ENCODE measurements at places on chromosomes 16 and 17.

GRCh38 chr16:9199311-9199710 is 107.9 kb downstream of the HAPSTR1 start:
- DNase-seq: no peak

DNA sequence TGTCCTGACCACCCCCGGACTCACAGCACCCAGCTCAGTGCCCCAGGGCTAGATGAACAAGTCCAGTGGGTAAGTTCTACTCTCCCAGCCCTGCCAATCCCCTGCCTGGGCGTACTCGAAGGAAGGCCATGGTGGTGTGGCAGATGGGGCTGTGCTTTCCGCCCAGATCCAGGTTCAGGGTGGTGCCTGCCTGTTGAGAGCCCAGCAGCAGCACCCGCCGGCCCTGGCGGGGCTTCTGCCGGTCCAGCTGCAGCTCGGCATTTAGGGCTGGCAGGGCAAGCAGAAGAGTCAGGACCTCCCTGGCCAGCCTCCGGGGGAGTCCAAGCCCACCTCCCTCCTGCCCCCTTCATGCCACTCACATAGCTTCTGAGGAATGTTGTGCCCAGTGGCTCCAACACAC is 9.6 kb downstream of the ITGA2B start:
- DNase-seq: no peak

DNA sequence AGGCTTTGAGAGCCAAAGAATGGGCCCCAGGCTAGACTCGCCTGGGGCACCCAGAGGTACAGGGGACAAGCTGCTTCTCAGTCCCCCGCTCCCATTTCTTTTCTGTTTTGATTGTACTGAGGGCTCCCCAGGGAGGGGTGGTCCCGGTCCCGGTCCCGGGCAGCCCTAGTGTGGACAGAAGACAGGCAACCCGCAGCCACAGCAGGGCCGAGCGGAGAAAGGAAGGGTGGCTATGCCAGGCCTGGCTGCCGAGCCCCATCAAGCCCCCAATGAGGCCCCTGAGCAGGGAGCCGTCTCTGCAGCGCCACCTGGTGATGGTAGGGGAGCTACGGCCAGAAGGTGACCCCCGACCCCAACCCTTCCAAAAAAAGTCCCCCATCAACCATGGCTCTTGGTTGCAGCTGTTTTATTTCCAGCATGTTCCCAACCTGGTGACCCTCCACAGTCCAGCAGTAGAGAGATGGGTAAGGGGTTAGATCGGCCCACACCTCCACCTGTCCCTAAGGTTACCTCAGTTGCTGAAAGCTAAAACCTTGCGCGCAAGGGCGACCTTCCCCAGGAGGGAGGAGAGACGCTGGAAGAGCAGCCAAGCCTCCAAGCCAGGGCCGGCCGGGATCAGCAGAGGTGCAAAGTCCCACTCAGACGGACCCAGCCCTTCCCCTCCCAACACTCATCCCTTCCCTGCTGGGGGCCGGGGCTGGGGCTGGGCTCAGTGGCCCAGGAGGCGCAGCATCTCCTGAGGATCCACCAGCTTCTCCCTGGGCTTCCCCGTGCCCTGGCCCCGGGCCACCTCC is 2.6 kb upstream of the GRIN2C start:
- no peak for DNase-seq

- DNase-seq: no peak
These were observed 48.3 kb upstream of the C17orf78 start for GRCh38 chr17:37327341-37328090.

- DNase-seq: no peak
These were observed 60.3 kb downstream of the RMI2 start for GRCh38 chr16:11405331-11406176.

DNA sequence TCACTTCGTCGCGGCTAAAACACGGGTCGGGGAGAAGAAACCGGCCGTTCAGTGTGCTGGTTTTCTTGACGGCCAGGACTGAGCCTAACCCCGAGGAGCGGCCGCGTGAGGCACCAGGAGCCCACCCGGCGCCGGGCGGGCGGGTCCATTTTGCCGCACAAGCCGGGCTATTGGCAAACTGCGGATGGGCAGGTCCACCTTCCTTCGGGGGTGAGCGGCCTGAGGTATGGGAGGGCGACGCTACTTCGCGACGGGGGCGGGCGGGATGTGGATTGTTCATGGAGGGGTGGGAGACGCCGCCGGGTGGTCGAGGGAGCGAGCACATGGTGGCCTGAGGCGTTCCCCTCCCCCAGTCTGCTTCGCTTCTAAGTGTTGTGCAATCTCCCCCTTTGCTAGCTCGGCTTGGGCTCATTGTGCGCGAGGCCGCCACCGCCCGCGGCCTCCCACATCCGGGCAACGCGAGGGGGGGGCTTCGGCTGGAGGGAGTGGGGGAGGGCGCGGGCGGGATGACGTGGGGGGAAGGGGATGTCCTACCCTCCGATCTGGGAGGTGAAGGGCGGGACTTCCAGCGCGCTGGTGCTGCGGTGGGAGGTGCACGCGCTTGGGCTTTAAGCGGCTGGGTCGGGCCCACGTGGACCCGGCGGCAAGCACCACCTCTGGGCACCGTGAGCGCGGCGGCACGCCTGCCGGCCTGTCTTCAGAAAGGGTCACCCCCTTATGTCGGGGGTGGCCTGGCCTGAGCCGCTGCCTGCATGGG is 5.9 kb upstream of the CD68 start:
- peak; percentile 53 for DNase-seq

DNA sequence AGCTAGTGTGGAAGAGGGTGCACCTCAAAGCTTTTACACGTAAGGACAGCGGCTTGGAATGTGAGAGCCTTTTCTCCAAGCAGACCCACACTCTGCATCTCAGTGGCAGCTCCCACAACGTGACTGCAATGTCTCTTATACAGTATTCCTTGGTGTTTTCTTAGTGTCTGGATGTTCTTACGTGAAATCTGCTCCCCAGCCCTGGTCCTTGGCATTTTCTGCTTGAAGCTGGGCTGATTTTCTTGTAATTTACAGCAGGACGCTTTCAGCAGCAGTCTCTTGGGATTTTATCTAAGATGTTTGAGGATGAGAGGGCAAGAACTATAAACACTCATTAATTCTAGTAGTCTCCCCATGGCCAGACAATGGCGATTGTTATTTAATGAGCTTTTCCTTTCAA is 12.1 kb upstream of the POLR3E start:
- DNase-seq: no peak

- DNase-seq: no peak
These were observed 51.1 kb upstream of the MYH2 start for GRCh38 chr17:10600571-10600970.

DNA sequence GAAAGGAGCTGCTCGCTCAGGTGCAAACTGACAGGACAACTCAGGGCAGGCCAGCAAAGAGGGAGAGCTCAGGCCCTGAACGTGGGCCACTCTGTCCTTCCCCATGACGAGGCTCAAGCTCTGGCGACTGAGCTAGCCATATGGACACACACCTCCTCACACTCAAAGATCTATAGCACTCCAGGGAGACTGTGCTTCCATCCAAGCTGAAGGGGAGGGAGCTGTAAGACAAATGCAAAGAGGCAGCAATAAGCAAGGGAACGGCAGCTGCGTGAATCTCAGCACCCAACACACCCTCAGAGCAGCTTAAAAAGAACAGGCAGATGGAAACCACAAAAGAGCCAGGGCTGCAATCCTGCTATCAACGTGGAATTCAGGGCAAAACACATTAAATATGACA is 13.5 kb downstream of the NUDT16L1 start:
- no peak for DNase-seq
